ENCODE measurements at places on chromosomes 1 and 21. TPM values are rescaled to one million over a fixed set of nuclear protein-coding genes. Genes with fewer than 3 reads are reported as not detected.

Gene CGN
- 5.5 TPM for polyA plus RNA-seq

Gene IL12RB2
- 0.32 TPM for polyA plus RNA-seq

Gene PLA2G4A
- polyA plus RNA-seq, result 23.3 TPM

Gene EPB41
- polyA plus RNA-seq, result 11.0 TPM

Gene PEAR1
- 13.1 TPM for polyA plus RNA-seq

Gene ATP6V1G3
- polyA plus RNA-seq, result not detected

Gene C4BPA
- 0.91 TPM for polyA plus RNA-seq

Gene ALX3
- polyA plus RNA-seq, result 0.15 TPM

Gene SPRR2A
- polyA plus RNA-seq, result not detected

Gene C1orf115
- polyA plus RNA-seq, result 9.5 TPM
